Right lung (tissue), 10 donors: ENCODE measurements at places on chromosomes 6 and 20.

GRCh38 chr6:132865829-132866228 is 51.5 kb downstream of the RPS12 start:
- no peak for DNase-seq

GRCh38 chr6:39266782-39267355 is 37.6 kb upstream of the KCNK5 start:
- no peak for DNase-seq

- DNase-seq, result no peak
Observed at GRCh38 chr6:169720207-169720855, 4.0 kb downstream of the PHF10 start.

GRCh38 chr6:43407296-43407695 is 20.0 kb upstream of the ABCC10 start:
- no peak for DNase-seq

DNA sequence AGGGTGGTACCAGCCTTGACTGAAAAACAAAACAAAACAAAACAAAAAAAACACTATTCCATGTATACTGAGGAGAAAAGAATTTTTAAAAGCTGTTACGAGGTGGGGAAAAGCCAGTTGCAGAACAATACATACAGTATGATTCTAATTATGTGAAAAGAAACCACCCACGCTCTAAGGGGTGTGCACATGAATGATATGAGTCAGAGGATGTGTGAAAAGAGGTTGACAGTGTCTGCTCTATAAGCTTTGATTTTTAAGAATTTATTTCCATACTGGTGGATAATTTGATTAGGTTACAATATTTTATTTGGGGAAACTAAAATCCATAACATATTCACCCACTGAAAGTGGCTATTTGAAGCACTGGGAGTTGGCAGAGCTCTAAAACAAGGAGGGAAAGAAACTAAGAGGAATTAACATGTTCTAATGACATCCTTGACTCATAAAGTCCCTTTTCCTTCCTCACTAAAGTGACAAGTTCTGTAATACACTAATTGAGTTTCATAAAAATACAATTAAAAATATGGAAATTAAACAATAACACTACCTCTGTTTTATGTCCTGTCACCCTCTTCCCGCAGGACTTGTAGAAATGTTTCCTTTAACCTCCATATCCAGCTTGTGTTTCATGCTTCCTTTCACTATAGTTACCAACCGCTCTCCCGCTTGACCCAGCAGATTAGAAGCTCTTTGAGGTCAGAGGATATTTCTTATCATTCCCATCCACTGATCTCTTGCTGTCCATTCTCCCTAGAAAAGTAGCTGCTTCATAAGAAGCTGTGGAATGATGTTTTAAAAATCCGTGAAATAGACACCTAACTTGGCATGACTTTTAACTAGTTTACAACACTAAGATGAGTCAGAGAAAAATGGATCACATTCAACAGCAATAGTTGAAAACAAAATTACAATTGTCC is 118.6 kb upstream of the CCDC28A start:
- DNase-seq, result no peak
